ENCODE measurements at places on chromosomes 11 and 22. TPM values are rescaled to one million over a fixed set of nuclear protein-coding genes. Genes with fewer than 3 reads are reported as not detected.

GRCh38 chr11:3905080-3905953 is 49.9 kb downstream of the STIM1 start:
- peak overlapping the region; percentile 42 for H3K27ac ChIP-seq
- H3K4me3 ChIP-seq, result no peak overlapping the region
- no peaks in the 10 kb centered on the region for H3K36me3 ChIP-seq

GRCh38 chr11:75796091-75796435 is 18.9 kb upstream of the UVRAG start:
- H3K27ac ChIP-seq, result no peak overlapping the region
- H3K4me3 ChIP-seq, result no peak overlapping the region
- H3K27me3 ChIP-seq, result no peaks in the 10 kb centered on the region
- no peaks in the 10 kb centered on the region for H3K36me3 ChIP-seq

DNA sequence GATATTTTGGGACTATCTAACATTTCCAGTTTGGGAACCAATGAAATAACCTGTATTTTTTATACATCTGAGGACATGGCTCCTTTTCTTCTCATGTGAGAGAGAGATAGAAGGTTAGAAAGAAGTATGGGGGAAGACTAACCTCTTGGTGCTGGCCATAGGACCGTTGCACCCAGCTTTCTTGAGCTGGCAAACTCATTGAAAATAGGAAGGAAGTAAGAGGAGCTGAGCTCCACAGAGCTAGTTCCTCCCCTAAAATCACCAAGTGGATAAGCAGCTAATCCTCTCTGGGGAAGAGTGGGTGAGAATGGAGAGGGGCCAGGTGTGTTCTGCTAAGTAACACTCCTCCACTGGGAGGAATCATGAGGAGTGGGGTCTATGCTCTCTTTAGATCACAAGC is 387.4 kb upstream of the CADM1 start:
- peaks cover 9% of the 10 kb centered on the region for H3K27me3 ChIP-seq
- H3K36me3 ChIP-seq, result no peaks in the 10 kb centered on the region

DNA sequence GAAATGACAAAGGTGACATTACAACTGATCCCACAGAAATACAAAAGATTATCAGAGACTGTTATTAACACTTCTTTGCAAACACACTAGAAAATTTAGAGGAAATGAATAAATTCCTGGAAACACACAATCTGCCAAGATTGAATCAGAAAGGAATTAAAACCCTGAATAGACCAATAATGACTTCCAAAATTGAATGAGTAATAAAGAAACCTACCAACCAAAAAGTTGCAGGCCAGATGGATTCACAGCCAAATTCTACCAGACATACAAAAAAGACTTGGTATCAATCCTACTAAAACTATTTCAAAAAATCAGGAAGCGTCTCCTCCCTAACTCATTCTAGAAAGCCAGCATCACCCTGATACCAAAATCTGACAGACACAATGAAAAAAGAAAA is 17.2 kb downstream of the RAB38 start:
- no peaks in the 10 kb centered on the region for H3K27me3 ChIP-seq
- no peak for DNase-seq
- no peak overlapping the region for H3K27ac ChIP-seq
- H3K4me3 ChIP-seq, result no peak overlapping the region

- no peaks in the 10 kb centered on the region for H3K27me3 ChIP-seq
- H3K36me3 ChIP-seq, result no peaks in the 10 kb centered on the region
- DNase-seq, result no peak
- no peak overlapping the region for H3K27ac ChIP-seq
Observed at GRCh38 chr11:113021111-113021510, 59.9 kb downstream of the NCAM1 start.

The MUC5B gene
- 0.06 TPM for polyA plus RNA-seq

- H3K4me1 ChIP-seq, result peaks cover 13% of the 10 kb centered on the region
- no peak for DNase-seq
- no peaks in the 10 kb centered on the region for H3K36me3 ChIP-seq
- peaks cover 3% of the 10 kb centered on the region for H3K27me3 ChIP-seq
Observed at GRCh38 chr11:86669424-86669823, 3.0 kb downstream of the ME3 start.

The KRTAP5-8 gene
- polyA plus RNA-seq, result 0.26 TPM

GRCh38 chr11:28621753-28622152 is 513.6 kb downstream of the METTL15 start:
- no peak overlapping the region for H3K4me3 ChIP-seq
- DNase-seq, result no peak
- no peaks in the 10 kb centered on the region for H3K36me3 ChIP-seq
- H3K4me1 ChIP-seq, result peaks cover 3% of the 10 kb centered on the region

The FAM181B gene
- polyA plus RNA-seq, result 1.3 TPM
